ENCODE measurements at places on chromosomes 6 and 20. TPM values are rescaled to one million over a fixed set of nuclear protein-coding genes. Genes with fewer than 3 reads are reported as not detected.
A peak's percentile ranks its signal among the peaks of the same experiment; 100 is the strongest.

Gene PEX7
- 11.2 TPM for polyA plus RNA-seq

DNA sequence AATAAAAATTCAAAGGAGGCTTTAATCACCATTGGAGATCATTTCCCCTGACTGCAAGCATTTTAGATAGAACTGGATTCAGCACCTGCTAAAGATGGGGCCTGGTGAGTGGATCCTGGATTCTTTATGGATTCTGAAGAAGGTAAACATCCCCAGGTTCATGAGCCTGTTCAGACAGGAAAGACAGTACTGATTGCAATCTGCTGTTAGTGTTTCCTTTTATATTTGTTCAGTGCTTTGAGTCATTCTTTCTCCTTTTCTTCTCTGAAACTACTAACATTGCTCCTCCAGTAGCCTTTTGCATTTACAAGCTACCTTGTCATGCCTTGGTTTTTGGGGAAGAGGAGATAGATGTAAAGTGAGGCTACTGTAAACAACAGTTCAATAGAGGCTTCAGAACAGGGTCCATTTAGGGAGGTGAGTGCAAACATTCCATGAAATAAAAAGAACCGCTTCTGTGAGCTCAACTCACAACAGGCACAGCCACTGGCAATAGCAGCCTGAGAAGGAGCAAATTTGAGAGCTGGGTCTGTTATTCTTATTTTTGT lies 66.4 kb upstream of the PRL start:
- no peak for DNase-seq

Gene HSPA12B
- polyA plus RNA-seq = 16.5 TPM

Gene HSP90AB1
- polyA plus RNA-seq = 1,213 TPM

DNA sequence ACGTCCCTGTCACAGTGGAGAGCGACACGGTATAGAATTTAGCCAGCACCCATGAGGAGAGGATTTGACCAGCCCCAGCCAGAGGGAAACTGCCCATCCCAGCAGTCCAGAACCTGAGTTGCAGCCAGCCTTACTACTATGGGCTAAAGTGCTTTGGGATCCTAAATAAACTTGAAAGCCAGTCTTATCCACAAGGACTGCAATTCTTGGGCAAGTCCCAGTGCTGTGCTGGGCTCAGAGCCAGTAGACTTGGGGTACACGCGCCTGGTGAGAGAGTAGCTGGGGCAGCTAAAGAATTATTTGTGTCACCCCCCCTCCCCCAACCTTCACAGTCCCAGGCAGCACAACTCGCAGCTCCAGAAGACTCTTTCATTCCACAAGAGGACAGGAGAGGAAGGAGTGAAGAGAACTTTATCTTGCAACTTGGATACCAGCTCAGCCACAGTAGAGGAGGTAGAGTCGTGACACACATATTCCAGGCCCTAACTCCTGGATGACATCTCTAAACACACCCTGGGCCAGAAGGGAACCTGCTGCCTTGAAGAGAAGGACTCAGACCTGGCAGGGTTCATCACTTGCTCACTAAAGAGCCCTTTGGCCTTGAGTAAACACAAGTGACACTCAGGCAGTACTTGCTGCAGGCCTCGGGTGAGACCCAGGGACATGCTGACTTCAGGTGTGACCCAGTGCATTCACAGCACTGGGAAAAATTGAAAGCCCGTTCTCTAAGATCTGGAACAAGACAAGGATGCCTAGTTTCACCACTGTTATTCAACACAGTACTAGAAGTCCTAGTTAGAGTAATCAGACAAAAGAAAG lies 100.3 kb downstream of the REV3L start:
- DNase-seq = no peak

DNA sequence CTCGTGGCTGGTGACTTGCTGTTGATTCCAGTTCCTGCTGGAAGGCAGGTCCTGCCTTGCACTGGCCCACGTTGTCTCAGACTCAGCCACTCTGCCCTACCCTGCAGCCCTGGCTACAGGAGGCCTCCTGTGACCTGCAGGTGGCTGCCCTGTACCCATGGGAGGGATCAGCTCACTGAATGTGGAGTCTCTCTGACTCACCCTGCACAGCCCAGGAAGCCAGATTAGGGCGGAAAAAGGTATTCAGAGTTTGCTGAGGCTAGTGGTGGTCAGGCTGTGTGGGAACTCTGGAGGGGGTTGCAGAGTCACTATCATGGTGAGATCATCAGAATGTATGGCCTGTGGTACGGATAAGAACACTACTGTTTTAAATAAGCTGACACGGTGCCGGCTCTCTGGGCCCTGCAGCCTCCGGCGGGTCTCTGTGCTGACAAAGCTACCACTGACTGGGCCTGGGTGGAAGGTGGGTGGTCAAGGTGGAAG lies 24.7 kb upstream of the PYGB start:
- no peak for DNase-seq

- no peak for DNase-seq
Observed at GRCh38 chr6:22367346-22367745, 70.5 kb upstream of the PRL start.

DNA sequence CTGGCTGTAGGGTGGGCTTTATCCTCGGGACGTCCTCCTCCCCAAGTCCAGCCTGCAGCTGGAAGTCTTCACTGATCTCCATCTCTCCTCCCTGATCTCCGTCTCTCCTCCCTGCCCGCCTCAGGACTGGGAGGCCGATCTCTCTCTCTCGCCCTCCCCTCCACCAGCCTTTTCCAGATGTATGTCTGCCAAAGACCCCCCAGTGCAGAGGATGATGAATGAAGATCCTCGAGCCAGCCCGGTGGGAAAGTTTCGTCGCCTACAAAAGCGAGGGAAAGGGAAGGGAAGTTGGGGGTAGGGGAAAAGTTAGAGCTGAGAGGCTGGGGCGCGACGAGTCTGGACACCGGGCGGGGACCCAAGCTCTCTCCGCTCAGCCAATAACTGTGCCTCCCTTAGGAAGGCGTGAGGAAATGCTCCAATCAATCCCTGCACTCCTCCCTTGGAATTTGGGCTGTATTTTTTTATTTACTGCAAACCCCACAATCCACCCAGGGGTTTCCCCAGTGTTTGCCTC lies 595 bp upstream of the SRF start:
- DNase-seq = peak; percentile 76

DNA sequence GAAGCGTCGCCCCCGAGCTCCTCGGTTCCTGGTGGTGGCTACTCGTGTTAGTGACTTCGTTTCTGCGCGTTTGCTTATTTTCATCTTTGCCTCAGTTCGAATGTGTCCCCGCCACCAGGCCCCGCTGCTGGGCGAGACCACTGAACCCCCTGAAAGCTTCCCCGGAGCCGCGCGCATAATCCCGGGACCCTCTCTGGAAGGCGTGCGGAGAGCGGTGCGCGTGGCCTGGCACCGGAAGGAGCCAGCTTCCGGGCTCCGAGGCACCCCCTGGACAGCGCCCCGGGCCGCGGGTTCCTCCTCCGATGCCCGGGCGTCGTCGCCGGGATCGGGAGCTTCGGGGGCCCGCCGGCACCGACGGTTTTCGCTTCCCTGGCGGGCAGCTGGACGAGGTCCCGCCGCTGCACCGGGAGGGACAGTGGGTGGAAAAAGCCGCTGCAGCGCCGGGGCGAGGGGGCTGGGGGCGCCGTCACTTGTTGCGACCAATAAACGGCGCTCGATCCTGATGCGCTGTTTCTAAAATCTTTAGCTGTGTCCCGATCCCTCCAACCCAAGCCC lies 643 bp upstream of the SLC35D3 start:
- no peak for DNase-seq

DNA sequence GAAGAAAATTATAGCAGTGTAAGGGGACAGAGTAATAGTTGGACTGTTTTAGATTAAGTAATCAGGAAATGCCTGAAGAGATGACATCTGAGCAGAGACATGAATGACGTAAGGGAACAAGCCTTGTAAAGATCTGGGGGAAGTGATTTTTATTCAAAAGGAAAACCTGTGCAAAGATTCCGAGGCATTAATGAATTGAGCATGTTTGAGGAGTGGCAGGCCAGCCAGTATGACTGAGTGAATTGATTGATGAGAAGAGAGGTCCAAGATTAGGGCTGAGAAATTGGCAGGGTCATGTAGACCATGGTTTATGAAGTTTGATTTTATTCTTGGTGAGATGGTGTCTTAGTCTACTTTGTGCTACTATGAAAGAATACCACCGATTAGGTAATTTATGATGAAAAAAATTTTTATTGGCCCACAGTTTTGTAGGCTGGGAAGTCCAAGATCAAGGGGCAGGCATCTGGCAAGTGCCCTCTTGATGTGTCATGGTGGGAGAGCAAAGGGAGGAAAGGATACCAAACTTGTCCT lies 95.1 kb downstream of the LIN28B start:
- no peak for DNase-seq

DNA sequence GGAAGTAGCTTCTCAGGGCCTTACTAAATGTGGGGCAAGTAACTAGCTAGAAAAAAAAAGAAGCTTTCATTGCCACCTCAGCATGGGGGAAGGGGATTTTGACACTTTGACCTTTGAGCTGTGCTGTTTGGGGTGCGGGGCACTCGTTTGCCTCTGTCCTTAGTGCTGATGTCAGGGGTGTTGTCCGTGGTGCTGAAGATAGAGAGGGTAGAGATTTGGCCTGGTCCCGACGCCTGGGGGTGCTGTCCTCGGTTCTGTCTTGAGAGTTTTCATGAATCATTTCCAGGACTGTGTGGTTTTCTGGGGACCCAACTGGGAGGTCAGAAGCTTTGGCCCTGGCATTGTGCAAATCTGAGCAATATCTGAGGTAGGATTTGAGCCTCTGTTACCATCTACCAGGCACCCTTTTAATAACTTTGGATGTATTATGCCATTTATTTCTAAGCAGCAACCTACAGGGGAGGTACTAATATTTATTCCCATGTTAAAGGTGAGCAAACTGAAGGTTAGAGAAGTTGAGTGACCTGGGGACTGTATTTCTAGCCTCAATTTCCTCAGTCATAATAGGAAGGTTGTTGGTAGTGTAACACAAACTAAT lies 78.0 kb downstream of the DLGAP4 start:
- peak; percentile 35 for DNase-seq

- DNase-seq = no peak
Observed at GRCh38 chr20:24241466-24241865, 228.0 kb upstream of the SYNDIG1 start.

Gene SPTLC3
- 21.4 TPM for polyA plus RNA-seq

Gene CCN2
- 241 TPM for polyA plus RNA-seq

DNA sequence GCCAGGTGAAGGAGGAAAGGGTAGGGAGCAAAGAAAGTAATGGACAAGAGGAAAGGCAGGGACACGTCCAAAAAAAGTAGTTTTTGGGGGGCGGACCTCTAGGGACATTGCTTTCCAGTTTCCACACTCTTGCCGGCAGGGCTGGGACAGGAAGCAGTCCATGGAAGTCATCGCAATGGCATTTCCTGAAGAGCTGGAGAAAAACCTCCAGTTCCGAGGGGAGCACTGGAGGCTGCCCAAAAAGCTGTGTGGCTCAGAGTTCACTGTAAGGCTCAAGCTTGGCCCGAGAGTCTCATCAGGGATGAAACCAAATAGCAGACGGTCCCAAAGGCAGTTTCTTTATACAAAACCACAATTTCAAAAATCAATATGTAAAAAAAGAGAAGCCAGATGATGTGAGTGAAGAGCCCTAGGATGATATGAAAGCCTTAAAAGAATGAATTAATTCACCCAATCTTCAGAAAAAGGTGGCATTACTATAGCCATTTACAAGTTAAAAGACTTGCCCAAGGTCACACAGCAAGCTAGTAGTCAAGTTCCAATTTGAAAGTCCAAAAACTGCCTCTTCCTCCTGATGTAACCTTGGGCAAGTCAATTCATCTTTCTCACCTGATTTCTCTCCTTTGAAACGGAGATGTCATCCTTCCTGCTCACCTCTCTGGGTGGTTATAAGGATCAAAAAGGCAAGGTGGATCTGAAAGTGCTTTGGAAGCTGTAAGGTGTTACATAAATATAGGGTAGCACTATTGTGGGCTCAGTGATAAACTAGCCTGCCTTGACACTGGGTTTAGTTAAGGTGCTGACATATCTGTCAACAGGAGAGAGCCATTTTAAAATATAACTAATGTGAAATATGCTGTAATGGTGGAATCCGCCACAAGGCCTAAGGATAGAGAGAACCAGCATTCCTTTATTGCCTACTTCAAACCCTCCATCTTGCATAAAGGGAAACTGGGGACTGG lies 9.1 kb downstream of the BCL2L1 start:
- peak; percentile 39 for DNase-seq

- no peak for DNase-seq
Observed at GRCh38 chr6:3337521-3338350, 79.0 kb downstream of the PSMG4 start.

GRCh38 chr6:69111301-69111700 lies 476.2 kb downstream of the ADGRB3 start:
- no peak for DNase-seq

- no peak for DNase-seq
Observed at GRCh38 chr6:70666706-70667105, 977 bp upstream of the SMAP1 start.

GRCh38 chr6:112396221-112396620 lies 49.1 kb downstream of the RFPL4B start:
- no peak for DNase-seq

Gene PSORS1C1
- not detected for polyA plus RNA-seq

GRCh38 chr6:33290459-33290858 lies 1.1 kb downstream of the PFDN6 start:
- DNase-seq = no peak

GRCh38 chr20:55038684-55039083 lies 563.3 kb downstream of the DOK5 start:
- DNase-seq = no peak

GRCh38 chr6:39057251-39058155 lies 8.9 kb downstream of the GLP1R start:
- no peak for DNase-seq

- no peak for DNase-seq
Observed at GRCh38 chr6:8361259-8361658, 74.1 kb downstream of the SLC35B3 start.

- peak; percentile 23 for DNase-seq
Observed at GRCh38 chr6:39347906-39348585, 25.5 kb upstream of the KCNK16 start.

GRCh38 chr6:150915131-150915879 lies 49.8 kb downstream of the MTHFD1L start:
- DNase-seq = no peak

Gene ATP9A
- polyA plus RNA-seq = 36.7 TPM

Gene LHFPL5
- polyA plus RNA-seq = not detected

DNA sequence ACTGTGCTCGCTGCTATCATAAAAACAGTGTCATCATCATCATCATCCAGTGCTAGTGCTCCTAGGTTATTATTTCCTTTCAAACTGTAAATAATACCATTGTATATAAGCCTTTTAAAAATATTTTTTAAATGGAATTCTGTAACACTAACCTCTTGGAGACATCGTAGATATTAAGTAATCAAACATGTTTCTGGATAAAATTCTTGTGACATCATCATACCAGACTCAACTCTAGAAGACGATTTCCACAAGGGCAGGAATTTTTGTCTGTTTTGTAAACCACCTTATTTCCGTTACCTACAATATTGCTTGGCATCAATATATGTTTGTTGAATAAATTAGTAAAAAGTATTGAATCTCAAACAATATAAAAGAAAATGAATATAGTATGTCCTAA lies 40.4 kb downstream of the EPB41L2 start:
- no peak for DNase-seq

GRCh38 chr20:17229256-17229655 lies 2.4 kb downstream of the PCSK2 start:
- DNase-seq = no peak

- DNase-seq = no peak
Observed at GRCh38 chr6:43915986-43916923, 146.2 kb downstream of the VEGFA start.

Gene NCR2
- not detected for polyA plus RNA-seq

Gene CFAP206
- 2.8 TPM for polyA plus RNA-seq
